ENCODE measurements at places on chromosomes 12 and 14.
A peak's percentile ranks its signal among the peaks of the same experiment; 100 is the strongest.

DNA sequence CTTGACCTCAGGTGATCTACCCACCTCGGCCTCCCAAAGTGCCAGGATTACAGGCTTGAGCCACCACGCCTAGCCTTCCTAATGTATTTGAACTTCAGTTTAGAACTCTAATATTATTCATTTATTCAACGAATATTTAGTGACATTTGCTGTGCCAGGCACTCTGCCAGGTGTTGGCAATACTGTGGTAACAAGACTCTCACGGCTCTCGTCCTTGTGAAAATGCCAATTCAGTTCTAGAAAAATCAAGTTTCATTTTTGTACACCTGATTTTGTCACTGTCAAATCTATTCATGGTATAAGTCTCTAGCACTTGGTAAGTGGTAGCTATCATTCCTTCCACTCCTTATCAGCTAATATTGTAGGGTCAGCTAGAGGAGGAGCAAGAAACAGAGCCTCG is 6.3 kb upstream of the PWP1 start:
- no peak for DNase-seq

- no peak for DNase-seq
Measured at GRCh38 chr12:76755829-76756379, 8.0 kb upstream of the ZDHHC17 start.

DNA sequence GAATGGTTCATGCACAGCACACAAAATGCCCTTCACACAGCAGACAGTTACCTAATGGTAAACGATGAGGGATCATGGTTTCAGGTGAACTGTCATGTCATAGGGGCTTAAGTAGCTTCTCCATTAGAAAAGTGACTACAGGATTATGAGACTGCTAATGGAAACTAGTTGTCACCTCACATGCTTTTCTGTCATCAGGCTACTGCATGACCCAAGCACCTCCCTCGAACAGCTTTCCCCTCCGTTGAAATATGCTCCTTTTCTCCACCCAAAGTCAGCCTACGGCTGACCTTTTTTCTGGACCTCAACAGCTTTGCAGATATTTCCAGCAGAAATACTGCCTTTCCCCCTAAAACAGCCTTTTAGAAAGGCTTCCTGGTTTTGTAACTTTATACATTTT is 467.3 kb downstream of the EGLN3 start:
- DNase-seq, result no peak

DNA sequence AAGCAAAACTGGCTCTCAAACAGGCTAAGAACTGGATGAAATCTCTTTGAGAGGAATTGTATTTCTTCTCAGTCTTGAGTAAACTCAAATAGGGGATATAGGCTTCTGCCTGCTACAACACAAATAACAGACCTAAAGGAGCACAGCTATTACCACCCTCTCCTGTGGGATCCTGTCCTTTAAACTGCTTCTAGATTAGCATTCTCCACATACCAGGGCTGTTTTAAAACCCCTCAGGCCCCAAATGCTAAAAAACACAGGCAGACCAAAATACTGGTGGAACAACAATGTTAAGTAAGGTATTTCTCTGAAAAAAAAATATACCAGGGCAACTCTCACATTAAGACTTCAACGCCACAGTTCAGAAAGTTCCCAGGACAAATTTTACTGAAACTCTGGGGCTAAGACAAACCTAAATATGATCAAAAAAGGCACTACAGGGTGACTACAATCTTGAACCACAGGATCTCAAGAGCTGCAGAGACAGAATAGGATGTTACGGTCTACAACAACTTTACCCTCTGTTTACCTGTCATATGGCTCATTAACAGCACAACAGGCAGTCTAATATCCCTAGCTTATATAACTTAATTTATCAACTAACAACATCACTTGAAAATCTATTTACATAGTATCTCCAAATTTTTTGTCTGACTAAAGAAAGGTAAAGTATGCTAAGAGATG is 7.2 kb downstream of the CPNE8 start:
- DNase-seq, result no peak

DNA sequence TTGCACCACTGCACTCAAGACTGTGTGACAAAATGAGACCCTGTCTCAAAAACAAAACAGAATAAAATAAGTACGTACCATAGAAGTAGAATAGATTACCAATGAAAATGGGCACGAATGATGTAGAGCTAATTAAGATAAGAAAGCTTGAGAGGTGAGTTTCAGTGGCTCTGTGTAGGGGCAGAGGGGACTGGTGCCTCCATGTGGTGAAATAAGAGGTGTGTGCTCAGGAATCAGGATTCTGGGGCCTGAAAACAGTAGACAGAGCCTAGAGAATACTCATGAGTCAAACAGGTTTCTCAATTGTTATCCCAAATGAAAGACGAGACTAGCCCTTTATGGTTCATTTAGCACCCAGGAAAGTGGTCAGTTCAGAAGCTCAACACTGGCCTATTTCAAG is 1145.1 kb downstream of the FLRT2 start:
- no peak for DNase-seq

DNA sequence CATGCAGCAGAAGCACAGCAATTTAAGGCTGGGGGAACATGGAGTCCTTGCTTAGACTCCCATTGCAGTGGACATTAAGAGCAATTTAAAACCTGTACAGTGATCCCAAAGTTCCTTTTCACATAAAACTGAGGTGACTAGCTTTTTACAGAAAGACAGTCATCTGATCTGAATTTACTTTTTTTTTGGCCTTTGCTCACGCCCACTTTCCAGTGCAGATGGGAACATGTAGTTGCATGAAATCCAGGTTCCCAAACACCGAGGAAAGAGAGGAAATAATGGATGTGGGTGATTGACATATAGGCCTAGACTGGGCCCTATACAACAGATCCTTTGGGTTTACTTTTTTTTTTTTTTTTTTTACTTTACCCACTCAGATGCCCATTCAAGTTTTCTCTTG is 126.4 kb upstream of the PTPRB start:
- no peak for DNase-seq

DNA sequence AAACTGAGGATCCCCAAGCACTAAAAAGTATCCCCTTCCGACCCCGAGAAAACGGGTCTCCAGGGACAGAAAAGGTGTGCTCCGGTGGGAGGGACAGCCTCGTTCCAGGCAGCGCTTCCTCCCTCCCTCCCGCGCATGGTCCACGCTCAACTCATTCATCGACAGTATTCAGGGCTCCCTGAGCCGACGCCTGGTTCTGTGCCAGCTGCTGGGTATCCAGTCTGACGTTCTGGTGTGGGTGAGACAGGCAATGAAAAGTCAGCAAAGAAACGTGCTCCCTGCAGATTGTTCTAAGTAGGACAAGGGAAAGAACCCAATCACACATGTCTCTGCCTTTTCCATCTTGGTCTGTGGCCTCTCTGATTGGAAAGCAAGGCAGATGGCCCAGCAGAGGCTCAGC is 19.6 kb upstream of the SMOC1 start:
- no peak for DNase-seq

GRCh38 chr12:12319451-12320183 is 30.4 kb downstream of the MANSC1 start:
- no peak for DNase-seq

- no peak for DNase-seq
Measured at GRCh38 chr14:51079489-51079888, 15.4 kb downstream of the TRIM9 start.

DNA sequence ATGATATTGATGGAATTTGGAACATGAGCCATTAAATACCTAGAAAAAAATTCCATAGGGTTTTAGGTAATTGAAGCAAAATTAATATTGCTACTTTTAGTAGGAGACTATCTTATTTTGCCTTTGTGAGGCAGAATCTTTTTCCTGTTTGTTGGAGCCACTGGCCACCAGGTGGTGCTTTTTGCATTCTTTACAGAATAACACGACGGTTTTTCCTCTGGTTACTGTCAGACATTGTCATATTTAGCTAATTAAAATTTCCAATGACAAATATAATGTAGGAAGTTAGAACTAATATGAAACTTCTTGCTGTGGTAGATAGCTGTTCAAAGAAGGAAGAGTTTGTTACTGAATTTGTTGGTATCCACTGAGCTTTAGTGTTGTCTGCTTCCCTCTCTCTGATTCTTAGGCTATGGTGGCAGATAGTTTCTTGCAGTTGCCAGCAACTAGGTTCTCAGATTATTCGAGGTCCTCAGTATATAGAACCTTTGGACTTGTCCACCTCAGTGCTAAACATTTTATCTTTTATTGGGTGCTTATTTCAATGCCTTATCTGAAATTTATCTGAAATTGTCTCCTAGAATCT is 25.7 kb downstream of the RAB21 start:
- DNase-seq, result no peak

GRCh38 chr14:50103558-50103957 is 12.8 kb downstream of the VCPKMT start:
- DNase-seq, result no peak

DNA sequence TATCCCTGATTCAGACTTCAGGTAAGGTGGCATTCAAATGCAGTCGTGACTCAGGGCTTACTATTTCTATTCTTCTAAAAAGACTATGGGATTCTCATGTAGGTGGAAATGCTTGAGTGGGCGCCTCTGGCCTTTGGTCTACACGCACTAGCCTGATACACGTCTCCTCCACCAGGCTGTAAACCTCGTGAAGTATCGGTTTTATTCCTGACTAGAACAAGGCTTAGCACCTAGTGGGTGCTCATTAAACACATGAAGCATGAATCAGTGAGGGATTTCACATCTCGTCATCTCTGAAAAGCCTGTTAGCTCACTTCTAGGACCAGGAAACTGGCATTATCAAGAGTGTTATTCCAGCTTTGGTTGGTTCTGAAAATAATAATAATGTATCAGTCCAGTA is 17.7 kb upstream of the HNF1A start:
- no peak for DNase-seq

DNA sequence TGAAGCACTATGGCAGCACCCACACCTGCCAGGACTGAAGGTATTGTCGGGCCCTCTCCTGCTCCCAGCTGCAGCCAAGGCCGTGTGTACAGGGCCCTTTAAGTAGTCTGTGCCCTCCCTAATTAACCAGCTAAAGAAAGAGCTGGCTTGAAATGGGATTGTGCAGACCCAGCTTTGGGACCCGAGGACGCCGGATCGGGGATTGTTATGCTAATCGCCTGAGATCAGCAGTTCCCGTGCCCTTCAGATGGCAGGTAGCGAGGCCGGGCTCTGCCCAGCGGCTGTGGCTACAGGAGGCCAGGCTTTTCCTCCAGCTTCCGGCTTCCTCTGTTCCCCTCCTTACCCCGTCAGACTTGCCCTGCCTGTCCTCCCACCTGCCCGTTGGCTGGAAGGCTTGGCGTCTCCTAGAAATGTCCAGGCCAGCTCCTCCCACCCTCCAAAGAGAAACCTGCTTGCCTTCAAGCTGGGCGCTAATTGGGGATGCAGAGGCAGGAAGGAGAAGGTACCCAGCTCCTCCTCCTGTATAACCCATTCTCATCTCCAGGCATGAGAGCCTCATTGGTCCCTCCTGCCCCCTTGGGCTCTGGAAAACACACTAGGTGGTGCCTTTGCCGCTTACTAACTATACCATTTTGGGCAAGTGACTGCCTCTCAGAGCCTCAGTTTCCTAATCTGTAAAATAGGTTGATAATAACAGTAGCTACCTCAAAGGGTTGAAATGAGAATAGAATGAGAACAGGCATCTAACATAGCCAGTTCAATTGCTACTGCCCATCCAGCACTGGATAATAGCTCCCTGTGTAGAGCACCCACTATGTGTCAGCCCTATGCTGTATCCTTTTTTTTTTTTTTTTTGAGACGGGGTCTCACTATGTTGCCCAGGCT is 25.8 kb upstream of the MSI1 start:
- DNase-seq, result peak; percentile 32

DNA sequence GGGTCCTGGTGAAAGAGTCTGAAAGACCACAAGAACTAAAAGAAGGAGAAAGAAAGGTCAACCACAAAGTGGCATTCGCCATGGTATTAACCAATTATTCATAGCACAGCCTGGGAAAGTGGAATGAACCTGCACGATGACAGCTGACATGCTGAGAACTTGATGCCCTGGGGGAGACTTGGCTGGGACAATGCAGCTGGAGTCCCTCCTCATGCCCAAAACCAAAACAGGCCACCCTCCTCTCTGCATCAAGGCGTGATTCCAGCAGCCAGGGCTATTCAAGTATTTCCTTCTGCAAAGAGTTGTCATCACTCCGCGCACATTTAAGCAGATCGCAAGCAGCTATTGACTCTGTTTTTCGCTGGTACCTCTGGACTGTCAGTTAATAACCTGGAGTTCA is 167.1 kb upstream of the NOS1 start:
- DNase-seq, result no peak

GRCh38 chr14:100662879-100663760 is 63.6 kb upstream of the DLK1 start:
- DNase-seq, result no peak

- no peak for DNase-seq
Measured at GRCh38 chr14:68705741-68706283, 87.1 kb downstream of the ZFP36L1 start.

DNA sequence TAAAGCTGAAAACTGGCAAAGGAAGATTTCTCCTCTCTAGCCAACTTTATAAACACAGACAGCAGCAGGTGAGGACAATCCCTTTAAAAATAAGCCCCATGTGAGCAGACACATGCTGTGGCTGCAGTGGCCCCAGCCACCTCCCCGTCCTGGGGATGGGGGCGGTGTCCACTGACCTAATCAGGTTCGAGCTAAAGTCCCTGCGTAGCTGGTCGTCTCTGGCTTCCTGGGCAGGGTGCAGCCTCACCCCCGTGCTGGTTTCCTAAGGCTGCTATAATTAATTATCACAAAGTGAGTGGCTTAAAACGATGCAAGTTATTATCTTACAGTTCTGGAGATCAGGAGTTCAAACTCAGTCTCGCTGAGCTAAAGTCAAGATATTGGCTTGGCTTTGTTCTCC is 1.0 kb downstream of the BDKRB1 start:
- DNase-seq, result no peak

GRCh38 chr14:75070383-75070782 is 942 bp downstream of the ZC2HC1C start:
- no peak for DNase-seq

DNA sequence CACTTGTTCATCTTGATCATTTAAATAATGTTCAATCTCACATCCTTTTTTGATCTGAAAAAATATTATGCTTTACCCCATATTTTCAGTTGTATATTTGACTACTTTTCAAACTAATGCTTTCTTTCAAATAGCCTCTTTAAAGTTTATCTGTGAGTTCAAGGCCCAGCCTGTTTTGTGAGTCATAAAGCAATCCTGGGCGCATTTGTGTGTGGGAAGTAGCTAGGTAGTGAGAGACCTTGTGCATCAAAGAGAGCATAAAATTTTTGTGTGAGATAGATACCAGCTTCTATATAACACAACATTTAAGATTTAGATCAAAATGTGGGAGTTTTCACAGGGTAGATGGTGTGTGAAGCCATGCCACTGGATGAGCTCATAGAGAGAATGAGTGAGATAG is 405.6 kb downstream of the NAV3 start:
- no peak for DNase-seq

DNA sequence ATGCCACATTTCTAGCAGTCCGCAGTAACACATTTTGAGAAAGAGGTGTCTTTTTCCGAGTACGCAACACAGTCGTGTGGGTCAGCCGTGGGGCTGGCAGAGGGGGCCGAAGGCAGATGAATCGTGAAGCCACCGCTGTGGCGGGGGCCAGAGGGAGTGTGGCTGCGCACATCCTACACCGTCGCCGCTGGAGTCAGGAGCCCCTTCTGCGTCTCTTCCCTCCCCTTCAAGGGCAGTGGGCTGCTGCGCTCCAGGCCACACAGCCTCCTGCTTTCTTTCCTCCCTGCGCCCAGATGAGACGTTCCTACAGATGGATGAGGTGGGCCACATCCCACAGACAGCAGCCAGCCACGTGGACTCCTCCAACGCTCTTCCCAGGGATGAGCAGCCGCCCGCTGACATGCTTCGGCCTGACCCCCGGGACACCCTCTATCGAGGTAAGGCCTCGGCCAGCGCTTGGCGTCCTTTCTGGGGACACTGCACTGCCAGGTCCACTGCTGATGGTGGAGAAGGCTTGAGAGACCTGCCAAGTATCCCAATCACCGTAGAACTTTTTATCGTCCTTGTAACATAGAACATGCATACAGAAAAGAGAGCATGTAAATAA is 89.8 kb downstream of the B4GALNT3 start:
- no peak for DNase-seq
